PC-9 (cell line): ENCODE measurements at places on chromosomes 7 and 10. TPM values are rescaled to one million over a fixed set of nuclear protein-coding genes. Genes with fewer than 3 reads are reported as not detected.
A peak's percentile ranks its signal among the peaks of the same experiment; 100 is the strongest.

- peak; percentile 100 for DNase-seq
Measured at GRCh38 chr7:945556-946255, 8.8 kb downstream of the ADAP1 start.

DNA sequence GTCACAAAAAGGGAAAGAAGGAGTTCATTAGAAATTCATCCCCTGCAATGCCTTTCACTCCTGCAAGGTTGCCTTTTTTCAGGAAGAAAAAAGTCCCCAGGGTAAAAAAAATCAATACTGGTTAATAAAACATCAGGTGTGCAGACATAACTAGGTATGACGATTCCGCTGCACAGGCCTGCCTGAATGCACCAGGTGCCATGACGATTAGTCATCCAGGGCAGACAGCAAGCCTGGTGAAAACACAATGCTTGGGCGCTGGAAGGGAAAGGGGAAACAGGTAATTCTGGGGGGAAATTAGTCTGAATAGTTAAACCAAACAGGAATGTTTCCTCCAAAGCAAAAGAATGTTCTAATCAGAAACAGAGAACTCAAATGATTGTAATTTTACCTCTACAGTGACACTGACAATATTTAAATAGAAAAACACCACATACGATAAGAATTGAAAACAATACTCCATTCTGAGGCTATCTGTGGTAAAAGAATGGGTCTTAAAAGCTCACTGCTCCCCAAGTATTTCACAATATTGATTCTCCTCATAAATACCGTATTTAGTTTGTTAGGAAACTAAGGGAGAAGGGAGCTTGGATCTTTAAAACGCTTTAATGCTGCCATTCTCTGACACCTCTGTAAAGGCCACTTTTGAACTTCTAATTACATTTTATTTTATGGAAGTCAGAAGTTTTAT lies 45.2 kb downstream of the VPS41 start:
- DNase-seq: peak; percentile 86

DNA sequence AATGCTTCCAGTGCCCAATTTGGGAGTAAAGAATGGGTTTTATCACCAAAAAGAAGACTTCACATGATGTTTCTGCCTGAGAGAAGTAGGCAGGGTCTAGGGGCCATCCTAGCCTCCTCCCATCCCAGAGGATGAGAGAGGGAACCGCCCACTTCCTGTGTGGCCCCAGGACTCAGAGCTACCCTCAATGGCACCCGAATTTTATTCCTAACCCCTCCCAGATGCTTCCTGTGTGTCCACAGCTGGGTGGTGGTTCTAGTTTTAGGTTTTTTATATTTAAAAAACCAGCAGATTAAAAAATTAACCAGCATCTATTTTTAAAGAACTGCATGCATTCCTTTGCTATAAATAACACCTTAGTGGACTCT lies 583.5 kb downstream of the PTPRN2 start:
- DNase-seq: no peak

- DNase-seq: no peak
Measured at GRCh38 chr10:51170518-51171245, 96.4 kb downstream of the PRKG1 start.

- DNase-seq: peak; percentile 39
Measured at GRCh38 chr7:118080947-118081346, 103.0 kb upstream of the LSM8 start.

- DNase-seq: no peak
Measured at GRCh38 chr10:69575164-69575722, 2.0 kb upstream of the NEUROG3 start.

DNA sequence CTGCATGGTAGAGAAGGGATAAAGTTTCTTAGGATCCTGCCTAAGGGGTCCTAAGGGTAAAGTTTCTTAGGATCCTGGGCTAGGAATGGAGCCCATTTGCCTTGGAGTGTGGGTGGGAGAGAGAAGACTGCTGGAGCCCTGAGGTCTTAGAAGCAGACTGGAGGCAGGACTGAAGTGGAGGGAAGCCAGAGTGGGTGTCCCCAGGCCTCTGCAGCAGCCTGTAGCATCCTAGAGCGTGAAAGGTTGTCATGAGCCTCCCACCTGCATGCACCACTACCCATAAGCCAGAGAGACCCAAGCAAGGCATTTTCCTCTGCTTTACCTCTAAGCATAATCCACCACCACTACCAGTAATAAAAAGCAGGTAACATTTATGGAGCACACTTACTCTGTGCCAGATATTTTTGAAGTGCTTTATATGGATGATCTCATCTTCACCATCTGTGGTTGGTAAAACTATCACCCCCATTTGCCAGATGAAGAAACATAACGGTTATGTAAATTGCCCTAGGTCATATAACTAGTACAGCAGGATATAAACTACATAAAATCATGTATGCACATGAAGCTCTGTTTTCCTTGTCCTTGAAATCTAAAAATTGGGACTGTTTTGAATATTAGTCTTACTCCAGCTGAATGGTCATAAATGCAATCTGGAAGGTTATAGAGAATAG lies 103.5 kb upstream of the CCDC6 start:
- no peak for DNase-seq

DNA sequence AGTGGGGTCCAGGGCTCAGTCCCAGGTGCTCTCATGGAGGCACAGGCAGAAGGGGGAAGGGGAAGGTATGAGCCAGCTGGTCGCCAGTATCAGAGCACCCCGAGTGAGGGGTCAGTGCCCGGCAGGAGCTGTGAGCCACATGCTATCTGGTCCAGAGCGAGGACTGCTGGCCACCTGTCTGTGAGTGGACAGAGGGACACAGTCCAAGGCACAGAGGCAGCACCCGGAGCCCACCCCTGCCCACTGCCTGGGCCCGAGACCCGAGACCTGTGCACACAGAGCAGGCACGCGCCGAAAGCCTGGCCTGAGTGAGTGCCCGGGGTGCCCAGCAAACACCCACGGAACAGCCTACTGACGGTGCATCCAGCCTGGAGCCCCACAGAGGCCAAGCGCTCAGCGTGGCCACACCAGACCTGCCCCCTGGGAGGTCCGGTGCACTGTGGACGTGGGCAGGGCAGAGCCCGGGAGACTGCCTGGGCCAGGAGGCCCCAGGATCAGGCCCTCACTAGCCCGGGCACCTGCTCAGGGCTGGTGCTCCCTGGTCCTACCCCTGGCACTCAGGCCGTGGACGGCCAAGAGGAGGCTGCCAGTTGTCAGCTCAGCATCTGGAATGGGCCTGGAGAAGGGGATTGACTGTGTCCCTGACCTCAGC lies 29.4 kb downstream of the ADGRA1 start:
- DNase-seq: no peak

DNA sequence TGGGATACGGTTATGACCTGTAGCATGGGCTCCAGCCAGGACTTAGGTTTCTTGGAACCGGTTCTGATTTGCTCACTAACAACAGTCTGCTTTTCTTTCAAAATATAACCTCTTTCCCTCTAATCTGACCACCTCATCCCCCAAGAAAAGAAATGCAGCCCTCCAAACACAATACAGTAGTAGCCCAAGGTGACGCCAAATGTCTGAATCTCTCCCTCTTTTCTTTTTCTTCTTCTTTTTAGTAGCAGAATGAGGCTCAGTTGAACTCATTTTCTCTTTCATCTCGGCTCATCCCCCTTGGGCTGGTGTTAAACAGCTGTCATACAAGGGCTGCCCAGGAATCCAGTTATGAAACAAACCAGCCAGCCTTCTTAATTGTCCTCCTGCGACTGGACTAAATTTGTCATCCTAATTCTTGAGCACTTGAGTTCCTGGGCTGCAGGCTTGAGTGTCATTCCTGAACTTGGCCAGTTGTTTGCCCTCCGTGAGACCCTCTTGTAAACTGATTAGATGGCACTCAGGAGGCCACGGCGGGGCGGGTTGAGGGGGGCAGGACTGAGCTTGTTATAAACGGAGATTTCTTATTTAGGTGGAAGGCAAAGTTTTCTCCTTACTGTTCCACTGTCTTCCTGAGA lies 94.8 kb downstream of the SORCS3 start:
- DNase-seq: no peak

DNA sequence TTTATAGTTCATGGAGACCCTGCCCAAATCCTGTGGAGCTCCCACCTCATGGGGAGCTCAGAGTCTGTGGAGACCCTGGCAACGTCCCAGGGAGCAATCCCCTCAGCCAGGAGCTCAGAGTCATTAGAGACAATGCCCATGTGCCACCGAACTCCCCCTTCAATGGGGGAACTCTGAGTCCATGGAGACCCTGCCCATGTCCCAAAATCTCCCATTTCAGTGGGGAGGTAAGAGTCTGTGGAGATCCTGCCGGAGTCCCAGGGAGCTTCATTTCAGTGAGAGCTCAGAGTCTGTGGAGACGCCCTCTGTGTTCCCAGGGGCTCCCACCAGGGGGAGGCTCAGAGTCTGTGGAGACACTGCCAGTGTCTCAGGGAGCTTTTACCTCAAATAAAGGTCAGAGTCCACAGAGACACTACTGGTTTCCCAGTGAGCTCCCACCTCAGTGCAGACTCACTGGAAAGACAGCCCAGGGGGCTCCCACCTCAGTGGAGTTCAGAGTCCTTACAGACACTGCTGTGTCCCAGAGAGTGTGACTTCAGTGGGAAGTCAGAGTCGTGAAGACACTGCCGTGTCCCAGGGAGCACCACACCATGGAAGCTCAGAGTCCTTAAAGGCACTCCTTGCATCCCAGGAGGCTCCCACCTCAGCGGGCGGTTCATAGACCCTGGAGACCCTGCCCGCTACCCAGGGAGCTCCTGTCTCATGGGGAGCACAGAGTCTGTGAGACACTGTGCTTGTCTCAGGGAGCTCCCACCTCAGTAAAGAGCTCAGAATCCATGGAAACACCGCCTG lies 5.0 kb downstream of the MYO1G start:
- no peak for DNase-seq

GRCh38 chr10:1361411-1362105 lies 305.4 kb downstream of the WDR37 start:
- DNase-seq: no peak

DNA sequence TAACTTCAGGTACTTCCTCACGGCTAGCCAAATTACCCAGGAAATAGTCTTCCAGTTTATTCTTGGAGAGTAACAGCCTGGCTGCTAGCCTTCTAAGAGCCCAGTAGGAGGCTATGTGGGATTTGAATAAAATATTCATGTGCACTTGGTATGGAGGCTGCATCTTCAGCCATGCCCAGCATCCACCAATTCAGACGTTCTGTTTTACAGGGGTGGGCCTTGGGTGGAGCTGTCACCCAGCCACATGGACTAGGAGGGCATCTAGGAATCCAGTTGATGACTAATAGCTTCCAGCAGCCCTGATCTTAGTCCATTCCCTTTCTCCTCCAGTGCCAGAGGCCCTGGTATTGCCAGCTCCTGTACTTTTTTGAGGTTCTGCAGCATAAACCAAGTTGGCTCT lies 66.3 kb upstream of the ZRANB1 start:
- peak; percentile 44 for DNase-seq

DNA sequence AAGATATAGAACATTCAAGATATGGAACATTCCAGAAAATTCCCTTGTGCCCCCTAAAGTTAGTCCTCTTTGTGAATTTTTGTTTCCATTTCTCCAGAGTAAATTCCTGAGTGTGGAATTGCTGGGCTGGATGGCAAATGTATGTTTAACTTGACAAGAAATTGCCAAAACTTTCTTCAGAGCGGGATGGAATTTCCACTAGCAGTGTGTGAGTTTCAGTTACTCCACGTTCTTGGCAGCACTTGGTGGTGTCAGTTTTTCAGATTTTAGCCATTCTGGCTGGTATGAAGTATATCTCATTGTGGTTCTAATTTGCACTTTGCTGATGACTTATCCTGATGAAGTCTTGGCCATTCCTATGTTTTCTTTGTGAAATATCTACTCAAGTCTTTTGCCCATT lies 71.2 kb downstream of the MGMT start:
- no peak for DNase-seq

Gene CISD1
- total RNA-seq: 62.5 and 75.3 TPM in 2 replicates

Gene TCF7L2
- 9.9 and 14.8 TPM in 2 replicates for total RNA-seq

Gene CD36
- 0.28 and 1.3 TPM in 2 replicates for total RNA-seq

Gene CACNB2
- total RNA-seq: not detected in 2 replicates
